Ovary (tissue), 10 donors: ENCODE measurements at places on chromosomes 16 and 17. TPM values are rescaled to one million over a fixed set of nuclear protein-coding genes. Genes with fewer than 3 reads are reported as not detected.

The CTRB1 gene
- total RNA-seq, result 11.0 TPM

The IRX5 gene
- total RNA-seq, result 0.40 TPM

The KRT27 gene
- total RNA-seq, result not detected

The EVI2A gene
- 1.5 TPM for total RNA-seq

The ASGR1 gene
- 1.0 TPM for total RNA-seq

The POLDIP2 gene
- 59.6 TPM for total RNA-seq

GRCh38 chr16:88885693-88886280 is 19.3 kb upstream of the PABPN1L start:
- peaks cover 6% of the 10 kb centered on the region for H3K4me1 ChIP-seq
- no peak overlapping the region for H3K27ac ChIP-seq
- no peak for DNase-seq
- H3K27me3 ChIP-seq, result no peaks in the 10 kb centered on the region

DNA sequence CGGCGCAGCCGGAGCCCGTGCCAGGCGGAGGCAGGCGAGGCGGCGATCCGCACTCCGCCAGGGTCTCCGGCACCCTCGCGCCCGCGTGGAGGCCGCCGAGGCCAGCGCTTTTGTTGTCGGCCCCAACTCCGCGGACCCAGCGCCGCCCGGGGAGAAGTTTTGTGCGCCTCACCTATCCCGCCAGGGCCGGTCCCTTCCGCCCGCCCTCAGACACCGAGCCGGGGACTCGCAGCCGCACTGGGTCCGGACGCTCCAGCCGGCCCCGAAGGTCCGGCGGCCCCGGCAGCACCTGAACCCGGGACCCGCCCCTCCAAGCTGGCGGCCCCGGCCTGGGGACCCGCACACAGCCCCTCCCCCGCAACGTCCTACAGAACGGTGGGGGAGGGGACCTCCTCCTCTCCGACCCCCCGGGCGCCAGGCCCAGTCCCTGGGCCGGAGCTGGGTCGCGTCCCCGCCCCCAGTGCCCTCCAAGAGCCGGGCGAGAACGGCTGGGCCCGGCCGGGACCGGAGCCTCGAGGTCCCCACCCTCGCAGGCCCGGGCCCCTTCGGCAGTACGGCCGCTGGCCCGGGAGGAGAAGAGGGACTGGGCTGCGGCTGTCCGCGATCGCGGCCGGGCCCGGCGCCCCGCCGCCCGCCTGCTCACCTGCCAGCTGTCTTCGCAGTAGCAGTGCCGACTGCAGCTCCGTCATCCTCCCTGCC is 698 bp downstream of the UBE2G1 start:
- H3K27ac ChIP-seq, result peak overlapping the region; percentile 83
- H3K36me3 ChIP-seq, result no peaks in the 10 kb centered on the region
- peak overlapping the region; percentile 93 for H3K4me3 ChIP-seq

DNA sequence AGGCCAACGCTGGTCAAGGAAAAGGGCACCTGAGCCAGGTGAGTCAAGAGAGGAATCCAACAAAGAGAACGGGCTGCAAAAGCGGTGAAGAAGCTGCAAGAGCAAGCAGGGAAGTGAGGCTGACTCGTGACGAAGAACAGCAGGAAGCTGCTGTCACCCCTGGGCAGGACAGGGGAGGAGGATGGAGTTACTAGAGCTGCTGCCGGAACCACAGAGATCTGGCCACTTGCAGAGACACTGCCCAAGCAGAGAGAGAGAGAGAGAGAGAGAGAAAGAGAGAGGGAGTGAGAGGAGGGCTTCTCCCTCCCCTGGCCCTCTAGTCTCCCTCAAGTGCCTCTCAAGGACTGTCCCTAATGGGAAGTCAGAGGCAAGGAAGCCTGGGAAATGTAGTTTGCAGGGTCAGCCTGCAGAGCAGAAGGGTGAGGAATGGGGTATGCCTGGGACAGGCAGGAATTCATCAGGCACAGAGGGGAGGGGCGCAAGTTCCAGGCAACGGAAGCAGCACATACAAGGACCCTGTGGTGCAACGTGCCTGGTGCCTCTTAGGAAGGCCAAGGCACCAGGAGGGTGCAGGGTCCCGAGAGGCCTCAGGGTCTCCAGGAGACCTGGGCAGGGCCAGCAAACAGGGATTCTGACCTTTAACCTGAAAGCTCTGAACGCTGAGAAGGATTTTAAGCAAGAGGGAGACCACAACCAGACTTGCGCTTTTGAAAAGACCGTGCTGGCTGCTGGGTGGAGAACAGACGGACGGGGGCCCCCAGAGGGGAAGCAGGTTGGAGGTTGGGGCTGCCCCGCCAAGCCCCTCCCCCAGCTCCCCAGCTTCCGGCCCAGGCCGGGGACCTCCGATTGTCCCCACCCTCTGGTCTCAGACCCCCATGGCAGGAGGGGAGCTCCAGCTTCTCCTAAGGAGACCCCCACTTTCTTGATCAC is 45.8 kb upstream of the CIBAR2 start:
- no peaks in the 10 kb centered on the region for H3K27me3 ChIP-seq
- DNase-seq, result no peak
- no peak overlapping the region for H3K27ac ChIP-seq
- H3K36me3 ChIP-seq, result no peaks in the 10 kb centered on the region
- H3K4me3 ChIP-seq, result no peak overlapping the region
- peaks cover 5% of the 10 kb centered on the region for H3K4me1 ChIP-seq

GRCh38 chr16:86075488-86075785 is 176.5 kb downstream of the IRF8 start:
- H3K36me3 ChIP-seq, result no peaks in the 10 kb centered on the region
- no peak overlapping the region for H3K27ac ChIP-seq
- no peak overlapping the region for H3K4me3 ChIP-seq
- no peak for DNase-seq

DNA sequence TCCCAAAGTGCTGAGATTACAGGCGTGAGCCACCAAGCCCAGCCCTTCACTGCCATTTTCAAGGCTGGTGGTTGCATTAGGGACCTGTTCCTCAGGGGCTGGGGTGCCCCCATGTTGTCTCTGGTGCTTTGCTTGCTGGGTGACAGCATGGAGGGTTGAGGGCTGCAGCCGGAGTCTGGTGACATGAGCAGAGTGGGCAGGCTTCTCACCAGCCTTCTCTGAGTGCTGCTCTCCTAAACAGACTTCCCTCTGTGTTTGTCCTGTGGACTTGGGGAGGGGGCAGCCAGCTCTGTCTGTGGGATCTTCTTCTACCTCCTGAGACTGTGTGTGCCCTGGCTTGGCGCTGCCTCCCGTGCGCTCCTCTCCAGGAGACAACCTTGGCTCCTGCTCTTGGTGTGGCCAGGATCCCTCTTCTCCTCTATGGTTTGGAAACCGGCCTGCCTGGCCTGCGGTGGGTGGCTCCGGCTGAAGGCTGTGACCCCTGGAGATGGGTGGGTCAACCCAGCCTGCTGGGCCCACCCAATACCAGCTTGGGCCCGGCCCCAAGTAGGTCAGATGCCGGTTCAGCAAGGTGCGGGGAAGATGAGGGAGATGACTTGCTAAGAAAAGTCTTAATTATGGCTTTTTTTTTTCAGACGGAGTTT is 72.1 kb downstream of the PDPK1 start:
- H3K36me3 ChIP-seq, result no peaks in the 10 kb centered on the region
- H3K27me3 ChIP-seq, result no peaks in the 10 kb centered on the region
- DNase-seq, result no peak
- no peak overlapping the region for H3K4me3 ChIP-seq

DNA sequence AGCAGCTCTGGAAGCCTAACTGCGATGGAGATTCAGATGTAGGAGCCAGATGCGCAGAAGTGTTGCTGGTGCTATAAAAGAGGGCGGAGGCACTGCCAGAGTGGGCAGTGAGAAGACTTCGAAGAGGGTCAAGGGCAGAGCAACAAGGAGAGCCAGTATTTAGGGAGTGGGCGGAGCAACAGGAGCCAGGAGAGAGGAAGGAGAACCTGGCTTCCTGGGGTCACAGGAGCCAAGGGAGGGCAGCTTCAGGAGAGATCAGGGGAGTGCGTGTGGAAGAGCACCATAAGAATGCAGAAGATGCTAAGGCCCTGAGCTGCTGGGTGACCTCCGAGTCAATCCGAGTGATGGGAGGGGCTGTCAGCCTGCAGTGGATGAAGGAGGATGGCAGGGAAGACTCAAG is 14.4 kb upstream of the MRPS23 start:
- peaks cover 19% of the 10 kb centered on the region for H3K4me1 ChIP-seq
- H3K4me3 ChIP-seq, result no peak overlapping the region
- H3K27ac ChIP-seq, result no peak overlapping the region

DNA sequence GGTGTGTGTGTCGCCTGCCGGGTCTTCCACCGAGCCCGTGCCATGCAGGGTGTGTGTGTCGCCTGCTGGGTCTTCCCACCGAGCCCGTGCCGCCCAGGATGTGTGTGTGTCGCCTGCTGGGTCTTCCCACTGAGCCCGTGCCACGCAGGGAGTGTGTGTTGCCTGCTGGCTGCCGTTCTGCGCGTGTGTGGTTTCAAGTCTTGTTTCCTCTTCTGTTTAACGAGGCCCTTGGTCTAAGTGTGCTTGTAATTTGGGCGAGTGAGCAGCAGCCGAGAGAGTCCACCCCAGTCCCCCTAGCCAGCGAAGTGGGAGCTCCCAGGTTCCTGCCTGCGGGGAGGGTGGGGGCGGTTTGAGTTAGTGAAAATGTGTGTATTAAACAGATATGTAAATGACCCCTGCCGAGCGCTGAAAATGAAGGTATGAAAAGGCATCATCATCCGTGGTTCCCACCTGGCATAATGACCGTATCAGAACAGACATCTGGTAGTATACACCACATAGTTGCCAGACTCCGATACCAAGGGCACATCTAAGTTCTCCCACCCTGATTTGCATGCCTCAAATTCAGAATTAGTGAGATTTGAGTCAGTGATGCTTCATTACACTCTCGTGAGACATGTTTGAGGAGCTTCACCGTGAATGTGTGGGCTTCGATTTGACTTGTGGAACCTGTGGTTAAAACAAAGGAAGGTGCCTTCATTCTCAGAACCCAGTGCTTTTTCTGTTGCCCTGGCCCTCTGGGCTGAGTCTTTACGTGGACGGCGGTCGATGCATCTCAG is 114.5 kb upstream of the CHMP6 start:
- H3K27ac ChIP-seq, result no peak overlapping the region
- no peaks in the 10 kb centered on the region for H3K4me1 ChIP-seq
- H3K36me3 ChIP-seq, result no peaks in the 10 kb centered on the region
- no peaks in the 10 kb centered on the region for H3K27me3 ChIP-seq
- peak; percentile 17 for DNase-seq
- no peak overlapping the region for H3K4me3 ChIP-seq

DNA sequence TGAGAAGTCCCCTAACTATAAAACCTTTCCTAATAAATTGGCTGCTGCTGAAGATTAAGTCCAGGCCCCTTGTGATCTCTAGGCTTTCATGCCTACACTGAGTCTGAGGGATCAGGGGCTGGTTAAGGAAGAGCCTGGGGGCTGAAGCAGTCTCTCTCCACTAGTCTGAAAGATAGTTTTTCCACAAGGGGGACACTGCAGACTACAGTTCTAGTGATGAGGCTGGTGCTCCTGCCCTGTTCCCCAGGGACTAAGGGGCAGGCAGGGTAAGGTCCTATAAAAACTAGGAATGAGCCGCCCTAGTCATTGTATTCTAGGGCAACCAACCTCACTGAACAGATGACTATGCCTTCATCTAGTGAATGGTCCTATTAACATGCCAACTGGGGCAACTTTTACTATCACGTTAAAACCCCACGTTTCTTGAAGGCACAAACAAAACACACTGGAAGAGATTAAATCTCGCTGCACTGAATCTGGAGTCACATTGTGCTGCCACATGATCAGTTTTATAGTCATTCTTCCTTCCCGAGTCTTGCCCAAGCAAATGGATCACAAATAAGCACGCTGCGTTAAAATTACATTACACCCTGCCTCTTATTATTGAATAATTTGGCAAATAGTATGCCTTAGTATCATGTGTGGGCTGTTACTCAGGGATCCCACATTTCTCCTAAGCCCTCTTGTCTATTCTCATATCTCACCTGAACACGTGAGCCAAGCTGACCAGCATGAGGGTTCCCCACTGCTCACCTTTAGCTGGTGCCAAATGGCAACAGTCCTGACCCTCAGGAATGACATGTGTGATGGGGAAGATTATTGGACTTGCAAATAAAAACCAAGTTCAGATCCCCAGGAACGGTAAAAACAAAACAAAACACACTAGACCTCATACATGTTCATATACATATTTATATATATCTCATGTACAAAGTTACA is 95.4 kb upstream of the TOB1 start:
- H3K27ac ChIP-seq, result no peak overlapping the region
- peaks cover 1% of the 10 kb centered on the region for H3K4me1 ChIP-seq
- no peaks in the 10 kb centered on the region for H3K27me3 ChIP-seq
- DNase-seq, result no peak

GRCh38 chr17:36133602-36134236 is 30.1 kb downstream of the CCL4 start:
- no peaks in the 10 kb centered on the region for H3K4me1 ChIP-seq
- H3K4me3 ChIP-seq, result no peak overlapping the region
- H3K36me3 ChIP-seq, result no peaks in the 10 kb centered on the region
